Stimulated activated memory B cell treated with anti-CD40 and anti-IgM and Interleukin-4, amounts not matched to agents 10 μg/mL and 1 μg/mL and 100 μg/mL, for 72 hours (primary cell): ENCODE measurements at places on chromosomes 2 and 18.

DNA sequence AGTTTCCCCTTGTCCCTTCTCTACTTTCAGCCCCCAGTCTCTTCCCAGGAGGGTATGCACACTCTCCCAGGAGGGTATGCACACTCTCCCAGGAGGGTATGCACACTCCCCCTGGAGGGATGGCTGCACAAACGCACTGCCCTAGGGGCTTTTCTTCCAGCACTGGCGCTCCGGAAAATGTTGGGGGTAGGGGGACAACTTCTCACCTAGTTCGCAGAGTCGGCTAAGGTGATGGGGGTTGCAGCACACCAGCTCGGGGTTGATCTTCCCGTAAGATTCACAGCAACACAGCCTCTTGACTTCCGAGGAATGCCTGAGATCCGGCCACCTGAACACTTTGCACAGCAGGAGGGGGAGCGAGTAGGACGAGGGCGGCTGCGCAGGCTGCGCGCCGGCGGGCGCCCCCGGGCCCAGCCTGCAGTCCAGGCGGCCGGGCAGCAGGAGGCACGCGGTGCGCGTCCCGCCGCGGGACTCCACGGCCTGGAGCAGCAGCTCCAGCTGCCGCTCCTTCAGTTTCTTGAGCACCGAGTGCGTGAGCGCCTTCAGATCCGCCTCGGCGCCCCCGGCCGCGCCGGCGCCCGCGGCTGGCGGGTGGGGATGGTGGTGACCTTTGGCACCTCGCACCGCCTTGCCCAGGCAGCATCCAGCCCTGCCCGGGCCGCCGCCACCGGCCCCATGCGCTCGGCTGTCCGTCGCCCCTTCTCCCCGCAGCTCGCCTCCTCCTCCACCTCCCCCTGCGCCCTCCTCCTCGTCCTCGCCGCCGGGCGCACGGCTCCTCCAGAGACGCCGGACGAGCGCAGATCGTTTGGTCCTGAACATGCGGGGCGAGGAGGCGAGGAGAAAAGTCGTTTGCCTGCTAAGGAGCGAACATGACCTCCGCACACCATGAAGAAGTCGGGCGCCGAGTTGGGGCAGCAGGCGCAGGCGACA lies 894 bp downstream of the SMAD7 start:
- ATAC-seq, result peak; percentile 24

GRCh38 chr2:4673025-4673489 lies 969.7 kb downstream of the DCDC2C start:
- ATAC-seq, result no peak

DNA sequence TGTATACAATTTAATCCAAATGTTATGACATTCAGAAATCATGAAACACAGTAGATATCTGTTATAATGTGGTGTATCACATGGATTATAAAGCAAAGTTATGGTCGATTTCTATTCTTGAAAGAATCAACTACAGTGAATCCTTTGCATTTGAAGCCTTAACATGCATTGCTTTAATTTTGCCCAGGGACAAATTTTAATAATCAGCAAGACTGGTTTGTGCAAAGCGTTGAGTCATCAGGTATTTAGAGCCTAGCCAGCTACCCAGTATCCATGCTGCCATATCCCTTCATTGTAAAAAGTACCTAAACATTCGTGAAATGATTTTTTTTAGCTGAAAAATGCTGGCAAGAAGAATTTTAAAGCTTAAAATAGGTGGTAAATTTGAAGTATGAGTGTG lies 8.9 kb upstream of the SPDYA start:
- no peak for ATAC-seq

DNA sequence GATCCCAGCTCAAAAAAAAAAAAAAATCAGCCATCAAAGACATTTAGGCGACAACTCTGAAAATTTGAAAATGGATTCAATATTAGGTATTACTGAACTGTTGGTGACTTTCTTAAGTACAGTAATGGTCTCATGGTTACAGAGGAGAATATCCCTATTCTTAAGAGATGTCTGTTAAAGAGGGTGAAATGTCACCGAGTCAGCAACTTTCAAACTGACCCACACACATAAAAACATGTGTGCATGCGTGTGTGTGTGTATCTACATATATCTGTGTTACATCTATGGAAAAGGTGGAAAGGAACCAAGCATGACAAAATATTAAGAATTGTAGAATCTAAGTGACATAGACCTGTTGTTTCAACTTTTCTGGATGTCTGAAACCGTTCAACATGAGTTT lies 41.6 kb upstream of the GLI2 start:
- ATAC-seq, result no peak

- peak; percentile 87 for ATAC-seq
These were observed 56.0 kb downstream of the TEX44 start for GRCh38 chr2:231648579-231649174.

- ATAC-seq, result peak; percentile 75
These were observed 222.9 kb upstream of the AGAP1 start for GRCh38 chr2:235270956-235271355.

DNA sequence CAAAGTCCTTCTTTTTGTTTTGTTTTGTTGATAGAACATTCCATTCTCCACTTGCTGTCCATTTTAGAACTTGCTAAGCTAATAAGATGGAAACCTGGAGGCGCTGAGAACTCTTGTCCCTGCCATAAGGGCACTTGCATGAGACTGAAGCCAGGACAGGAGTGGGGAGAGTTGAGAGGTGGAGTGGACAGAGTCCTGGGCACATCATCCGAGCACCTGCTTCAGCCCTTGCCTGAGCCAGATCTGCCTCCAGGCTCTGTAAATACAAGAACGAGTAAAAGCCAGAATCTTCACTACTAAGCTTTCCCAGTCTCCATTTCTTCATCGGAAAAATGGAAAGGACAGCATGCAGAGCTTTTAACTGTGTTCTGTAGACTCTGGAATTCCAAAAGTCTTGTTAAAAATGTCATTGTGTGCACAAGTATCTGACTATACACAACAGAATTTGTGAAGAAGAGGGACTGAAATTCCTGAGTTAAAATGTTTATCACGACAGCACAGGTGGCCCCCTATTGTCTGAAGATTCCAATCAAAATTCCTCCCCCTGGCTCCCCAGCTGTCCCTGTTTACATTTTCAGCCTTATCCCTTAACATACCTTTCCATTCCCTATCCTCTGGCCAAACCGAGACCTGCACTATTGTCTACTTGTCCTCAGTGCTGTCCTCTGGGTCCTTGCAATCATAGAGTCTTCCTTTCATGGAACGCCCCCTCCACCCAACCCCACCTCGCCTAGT lies 498.2 kb upstream of the TNP1 start:
- ATAC-seq, result no peak

- ATAC-seq, result no peak
These were observed 199.1 kb downstream of the GLI2 start for GRCh38 chr2:120934574-120935338.

DNA sequence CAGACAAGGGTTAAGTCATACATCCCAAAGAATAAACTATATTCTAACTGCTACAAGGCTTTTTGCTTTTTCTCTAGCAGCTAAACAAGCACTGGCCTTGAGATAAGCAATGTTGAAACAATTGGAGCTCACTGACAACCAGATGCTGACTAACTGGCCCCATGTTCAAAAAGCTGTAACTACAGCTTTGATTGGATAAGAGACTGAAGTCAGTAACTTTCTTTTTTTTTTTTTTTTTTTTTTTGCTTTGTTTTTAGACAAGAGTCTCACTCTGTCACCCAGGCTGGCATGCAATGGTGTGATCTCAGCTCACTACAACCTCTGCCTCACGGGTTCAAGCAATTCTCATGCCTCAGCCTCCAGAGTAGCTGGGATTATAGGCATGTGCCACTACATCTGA lies 45.4 kb upstream of the TMEM163 start:
- no peak for ATAC-seq

GRCh38 chr2:222430681-222431080 lies 6.3 kb downstream of the SGPP2 start:
- no peak for ATAC-seq

DNA sequence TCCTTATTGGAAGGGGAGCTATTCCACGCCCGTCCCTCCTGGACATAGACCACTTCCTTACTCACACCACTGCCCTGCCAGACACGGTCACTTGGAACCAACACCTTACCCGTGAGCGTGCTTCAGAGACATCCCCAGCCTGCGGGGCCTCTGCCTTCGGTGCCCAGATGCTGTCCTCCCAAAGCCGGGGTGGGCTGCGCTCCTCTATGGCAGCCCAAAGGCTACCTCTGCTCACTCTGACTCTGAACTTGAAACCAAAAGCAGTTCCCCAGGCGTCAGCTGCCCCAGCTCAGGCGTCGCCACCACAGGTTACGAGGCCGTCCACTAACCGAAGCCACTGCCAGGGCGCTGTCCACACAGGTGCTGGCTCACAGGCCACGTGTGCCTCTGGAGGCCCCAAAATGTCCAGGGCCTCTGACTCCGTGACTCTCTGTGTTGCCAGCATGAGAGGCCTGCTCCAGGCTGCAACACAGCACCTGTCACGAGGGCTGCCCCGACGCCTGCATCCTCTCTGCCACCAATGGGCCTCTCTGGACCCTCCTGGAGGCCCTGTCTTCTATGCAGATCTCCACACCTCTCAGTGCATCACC lies 23.8 kb downstream of the HDAC4 start:
- no peak for ATAC-seq

GRCh38 chr2:8469709-8470493 lies 212.0 kb upstream of the ID2 start:
- no peak for ATAC-seq

DNA sequence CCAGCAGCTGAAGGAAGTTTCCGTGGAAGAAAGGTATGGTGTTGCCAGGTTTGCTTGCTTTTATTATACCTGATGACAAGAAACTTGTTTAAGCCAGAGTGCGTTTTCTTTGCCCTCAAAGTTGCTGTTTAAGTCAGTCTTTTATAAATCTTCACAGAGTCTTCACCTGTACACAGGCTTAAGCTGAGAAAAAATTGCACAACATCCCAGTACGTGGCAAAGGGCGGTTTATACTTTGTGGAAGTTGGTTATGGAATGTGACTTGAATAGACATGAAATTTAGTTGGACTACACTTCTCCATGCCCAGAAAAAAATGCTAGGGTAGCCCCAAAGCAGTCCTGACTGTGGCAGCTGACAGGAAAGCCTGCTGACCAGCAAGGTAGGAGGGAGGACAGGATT lies 121.5 kb downstream of the RTN4 start:
- no peak for ATAC-seq

GRCh38 chr18:8609659-8610458 lies 622 bp downstream of the RAB12 start:
- ATAC-seq, result peak; percentile 9

- no peak for ATAC-seq
These were observed 116.9 kb upstream of the SCN7A start for GRCh38 chr2:166610913-166611305.

GRCh38 chr2:44906972-44907371 lies 34.5 kb upstream of the SIX3 start:
- ATAC-seq, result no peak

- no peak for ATAC-seq
These were observed 78.8 kb upstream of the TFCP2L1 start for GRCh38 chr2:121363632-121364420.

GRCh38 chr2:191215666-191216065 lies 29.5 kb upstream of the MYO1B start:
- no peak for ATAC-seq

DNA sequence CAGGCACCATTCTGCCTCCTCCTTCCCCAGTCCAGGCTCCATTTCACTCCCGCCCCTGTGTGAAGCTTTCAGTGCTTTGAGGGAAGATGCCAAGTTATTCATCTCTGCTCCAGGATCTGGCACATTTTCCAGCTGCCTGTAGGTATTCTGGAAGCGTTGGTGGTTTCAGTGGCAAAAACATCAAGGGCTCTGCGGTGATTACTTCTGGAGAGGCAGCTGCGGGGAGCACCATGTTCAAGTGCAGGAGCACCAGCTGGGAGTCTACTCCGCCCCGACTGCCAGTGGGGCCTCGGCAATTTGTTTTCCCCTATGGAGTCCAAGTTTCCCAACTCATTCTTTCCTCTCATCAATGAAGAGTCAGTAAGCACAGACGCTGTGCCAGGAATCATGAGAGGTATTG lies 211.7 kb downstream of the CLIP4 start:
- no peak for ATAC-seq

DNA sequence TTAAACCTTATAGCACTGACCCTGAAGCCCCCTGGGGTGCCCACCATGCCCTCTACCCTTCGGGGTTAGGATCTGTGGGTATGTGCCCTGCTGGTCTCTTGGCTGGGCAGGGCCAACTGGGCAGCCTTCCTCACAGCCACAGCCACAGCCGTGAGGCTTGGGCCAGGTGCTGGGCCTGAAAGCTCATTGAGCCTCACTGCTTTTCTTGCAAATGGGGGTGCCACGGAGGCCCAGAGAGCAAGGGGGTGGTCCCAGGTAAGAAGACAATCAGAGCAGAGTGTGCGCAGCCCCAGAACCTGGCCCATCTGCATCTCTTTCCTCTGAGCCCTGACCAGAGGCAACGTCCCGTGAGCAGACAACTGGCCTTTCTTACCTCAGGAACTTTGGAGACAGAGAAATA lies 34.7 kb downstream of the KCNF1 start:
- no peak for ATAC-seq

DNA sequence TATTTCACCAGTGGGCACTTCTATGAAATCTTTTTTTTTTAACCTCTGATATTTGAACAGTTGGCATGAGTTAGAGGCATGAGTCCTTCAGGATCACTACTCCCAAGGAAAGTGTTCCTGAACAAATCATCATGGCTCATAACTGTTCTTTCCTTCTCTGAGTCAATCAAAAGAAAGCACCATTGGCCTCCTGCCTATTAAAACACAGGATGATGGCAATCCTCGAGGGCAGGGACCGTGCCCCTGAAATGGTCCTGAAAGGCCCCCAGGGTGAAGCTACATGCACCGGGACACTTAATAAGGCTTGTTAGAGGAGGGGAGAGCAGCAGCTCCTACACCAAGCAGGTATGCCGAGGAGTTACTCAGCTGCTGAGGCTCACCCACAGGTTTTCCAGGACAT lies 43.5 kb downstream of the SLC14A2 start:
- no peak for ATAC-seq

- ATAC-seq, result no peak
These were observed 75.6 kb downstream of the TPGS2 start for GRCh38 chr18:36752929-36753865.

DNA sequence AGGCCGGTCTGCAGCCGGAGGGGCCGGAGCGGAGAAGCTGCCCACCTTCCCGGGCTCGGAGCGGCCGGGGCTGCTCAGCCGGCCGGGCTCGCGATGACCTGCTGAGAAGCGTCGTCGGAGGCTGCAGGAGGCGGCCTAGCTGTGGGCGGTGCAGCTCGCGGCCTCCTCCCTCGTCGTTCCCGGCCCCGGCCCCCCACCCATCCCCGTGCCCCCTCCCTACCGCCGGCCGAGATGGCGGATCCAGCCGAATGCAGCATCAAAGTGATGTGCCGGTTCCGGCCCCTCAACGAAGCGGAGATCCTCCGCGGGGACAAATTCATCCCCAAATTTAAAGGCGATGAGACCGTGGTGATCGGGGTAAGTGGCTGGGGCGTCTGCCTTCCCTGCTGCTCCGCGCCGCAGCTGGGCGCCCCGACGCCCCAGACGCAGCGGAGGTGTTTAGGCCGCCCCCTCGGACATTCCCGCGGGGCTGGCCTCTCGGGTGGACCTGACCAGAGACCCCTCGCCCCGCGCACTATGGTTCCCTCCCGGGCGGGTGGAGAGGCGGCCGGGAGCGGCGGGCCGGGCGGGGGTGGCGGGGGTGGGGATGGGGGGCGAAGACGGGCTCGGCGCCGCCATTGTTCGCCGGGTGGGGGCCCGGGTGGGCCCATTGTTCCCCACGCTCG lies 492 bp downstream of the KIF5C start:
- ATAC-seq, result peak; percentile 53

- no peak for ATAC-seq
These were observed 91.1 kb downstream of the TTC32 start for GRCh38 chr2:19810637-19811036.
